ENCODE measurements at places on chromosomes 6 and 20.
A peak's percentile ranks its signal among the peaks of the same experiment; 100 is the strongest.

DNA sequence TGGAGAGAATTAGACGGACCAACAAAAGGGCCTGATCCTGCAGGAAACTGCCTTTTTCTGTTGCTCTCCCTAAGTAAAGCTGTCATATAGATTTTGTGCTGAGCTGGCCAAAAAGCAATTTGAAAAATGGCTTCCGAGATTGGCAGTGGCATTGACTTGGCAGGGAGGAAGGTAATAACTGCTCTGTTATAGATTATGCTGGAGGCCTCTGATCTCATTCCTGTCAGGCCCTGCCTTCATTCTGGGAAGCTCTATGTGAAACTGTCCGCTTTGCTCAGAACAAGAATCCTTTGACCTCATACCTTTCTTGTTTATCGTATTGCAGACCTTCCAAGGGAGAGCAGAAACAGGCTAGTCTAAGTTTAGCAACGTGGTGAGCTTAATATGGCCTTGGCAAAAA is 234.4 kb downstream of the PHACTR1 start:
- DNase-seq: no peak

DNA sequence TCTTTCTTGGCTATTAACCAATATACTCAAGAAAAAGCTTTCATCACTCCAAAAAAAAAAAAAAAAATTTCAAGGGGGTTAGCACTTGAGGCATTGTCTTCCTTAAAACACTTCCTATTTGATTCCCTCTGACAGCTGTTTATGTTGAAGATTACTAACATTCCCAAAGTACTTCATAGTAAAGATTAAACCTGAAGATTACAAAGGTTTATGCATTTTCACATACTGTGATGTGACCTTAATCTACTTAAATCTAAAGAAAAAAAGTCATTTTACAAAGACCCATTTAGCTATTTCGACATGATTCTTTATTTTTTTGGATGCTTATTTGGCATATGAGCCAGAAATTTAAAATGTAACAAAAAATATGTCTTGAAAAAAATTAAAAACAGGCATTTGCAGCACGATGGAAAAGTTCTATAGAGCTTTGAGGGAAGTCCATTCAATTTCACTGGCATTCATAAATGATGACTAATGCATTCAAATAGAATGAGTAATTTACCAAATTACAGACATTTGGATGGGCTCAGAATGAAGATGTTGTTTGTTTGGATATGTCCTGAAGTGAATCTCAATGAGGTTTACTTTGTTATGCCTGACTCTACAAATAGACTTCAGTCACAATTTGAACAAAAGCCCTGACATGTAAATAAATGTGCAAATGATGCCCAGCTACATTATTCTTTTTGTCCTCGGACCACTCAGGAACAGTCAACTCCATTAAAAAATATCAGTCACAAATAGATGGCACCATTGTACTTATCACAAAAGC is 674.6 kb upstream of the MARCKS start:
- DNase-seq: no peak

GRCh38 chr6:14751645-14752175 is 494.2 kb upstream of the JARID2 start:
- no peak for DNase-seq

- DNase-seq: no peak
Measured at GRCh38 chr20:39103732-39104131, 141.6 kb downstream of the DHX35 start.

DNA sequence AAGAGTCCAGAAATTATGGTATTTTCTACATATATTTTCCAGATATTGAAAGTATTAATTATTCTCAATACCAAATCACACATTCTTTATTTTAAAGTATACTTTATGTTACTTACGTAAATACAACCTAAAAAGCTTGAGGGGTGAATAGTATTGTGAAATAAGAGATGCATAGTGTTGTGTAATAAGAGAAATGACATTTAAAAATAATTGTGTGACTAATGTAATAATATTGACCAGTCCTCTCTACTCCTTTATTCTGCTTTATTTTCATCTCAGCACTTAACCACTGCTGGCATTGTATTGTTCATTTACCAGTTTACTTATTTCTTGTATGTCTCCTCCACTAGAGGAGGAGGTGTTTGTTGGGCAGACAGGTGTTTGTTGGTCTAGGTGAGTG is 135.6 kb downstream of the EYA4 start:
- no peak for DNase-seq

DNA sequence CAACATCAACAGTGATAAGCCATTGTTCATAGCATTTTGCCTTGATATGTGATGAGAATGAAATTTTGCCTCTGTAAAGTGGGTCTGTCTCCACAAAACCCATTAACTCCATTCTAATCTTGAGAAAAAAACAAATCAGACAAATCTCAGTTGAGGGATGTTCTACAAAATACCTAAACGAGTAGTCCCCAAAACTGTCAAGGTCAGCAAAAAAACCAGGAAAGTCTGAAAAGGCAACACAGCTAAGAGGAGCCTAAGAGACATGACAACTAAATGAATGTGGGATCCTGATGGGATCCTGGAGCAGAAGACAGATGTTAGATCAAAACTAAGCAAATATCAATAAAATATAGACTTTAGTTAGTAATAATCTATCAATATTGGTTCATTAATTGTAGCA is 431.6 kb upstream of the SPTLC3 start:
- no peak for DNase-seq

GRCh38 chr20:44460795-44461141 is 14.9 kb upstream of the TTPAL start:
- no peak for DNase-seq

GRCh38 chr6:167835260-167835659 is 8.5 kb downstream of the AFDN start:
- no peak for DNase-seq

DNA sequence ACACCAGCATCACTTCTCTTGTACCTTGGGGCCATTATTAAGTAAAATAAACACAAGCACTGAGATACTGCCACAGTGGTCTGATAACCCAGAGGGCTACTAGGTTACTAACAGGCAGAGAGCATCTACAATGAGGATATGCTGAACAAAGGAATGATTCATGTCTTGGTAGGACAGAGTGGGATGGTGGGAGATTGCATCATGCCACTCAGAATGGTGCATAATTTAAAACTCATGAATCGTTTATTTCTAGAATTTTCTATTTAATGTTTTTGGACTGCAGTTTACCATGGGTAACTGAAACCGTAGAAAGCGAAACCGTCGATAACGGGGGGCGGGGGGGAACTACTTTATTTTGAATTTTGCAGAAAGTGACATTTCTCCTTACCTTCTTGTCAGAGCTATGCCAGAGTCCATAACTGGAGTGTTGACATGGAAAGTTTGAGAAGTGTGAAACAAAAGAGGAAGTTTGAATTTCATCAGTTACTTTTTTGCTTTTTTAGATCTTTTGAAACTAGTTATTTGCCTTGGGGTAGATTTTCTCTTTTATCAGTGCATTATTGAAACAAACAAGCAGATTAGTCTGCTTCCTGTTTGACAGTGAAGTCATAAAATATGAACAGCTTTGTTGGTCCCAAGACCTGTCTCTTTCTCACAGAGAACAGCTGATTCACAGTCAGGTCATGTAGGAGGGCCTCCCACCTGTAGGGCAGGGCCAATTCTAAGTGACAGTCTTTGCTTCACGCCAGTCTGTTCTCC is 124.9 kb downstream of the KLHL32 start:
- no peak for DNase-seq

GRCh38 chr6:85620308-85620707 is 22.4 kb downstream of the SYNCRIP start:
- no peak for DNase-seq

DNA sequence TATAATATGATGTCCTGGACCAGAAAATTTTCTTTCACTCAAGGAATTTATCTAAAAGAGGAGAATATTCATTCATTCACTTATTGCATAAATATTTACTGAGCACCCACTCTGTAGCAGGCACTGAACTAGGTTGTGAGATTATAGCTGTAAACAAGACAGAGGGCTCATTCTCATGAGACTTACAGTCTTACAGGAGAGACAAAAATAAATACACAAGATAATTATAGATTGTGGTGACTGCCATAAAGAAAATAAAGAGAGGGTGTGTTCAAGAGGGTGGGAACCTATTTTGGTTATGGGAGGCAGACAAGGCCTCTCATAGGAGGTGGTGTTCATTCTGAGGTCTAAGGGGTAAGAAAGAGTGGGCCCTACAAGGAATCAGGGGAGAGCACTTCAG is 109.9 kb upstream of the SUPT3H start:
- no peak for DNase-seq

DNA sequence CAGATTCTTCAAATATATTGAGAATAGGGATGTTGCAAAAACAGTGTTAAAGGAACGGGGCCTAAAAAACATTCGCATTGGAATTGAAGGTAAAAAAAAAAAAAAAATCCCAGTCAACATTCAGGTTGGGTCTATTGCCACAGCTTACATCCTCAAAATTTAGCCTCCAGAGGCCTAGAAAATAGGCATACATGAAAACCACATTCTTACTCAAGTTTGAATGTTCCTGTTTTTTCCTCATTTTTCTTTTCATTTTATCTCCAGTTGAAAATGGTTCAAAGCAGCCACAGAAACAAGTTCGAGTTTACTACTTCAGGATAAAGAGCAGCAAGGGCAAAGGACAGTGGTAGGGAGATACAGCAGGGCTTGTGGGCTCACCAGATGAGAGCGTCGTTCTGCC is 41.9 kb downstream of the KCTD20 start:
- DNase-seq: no peak

DNA sequence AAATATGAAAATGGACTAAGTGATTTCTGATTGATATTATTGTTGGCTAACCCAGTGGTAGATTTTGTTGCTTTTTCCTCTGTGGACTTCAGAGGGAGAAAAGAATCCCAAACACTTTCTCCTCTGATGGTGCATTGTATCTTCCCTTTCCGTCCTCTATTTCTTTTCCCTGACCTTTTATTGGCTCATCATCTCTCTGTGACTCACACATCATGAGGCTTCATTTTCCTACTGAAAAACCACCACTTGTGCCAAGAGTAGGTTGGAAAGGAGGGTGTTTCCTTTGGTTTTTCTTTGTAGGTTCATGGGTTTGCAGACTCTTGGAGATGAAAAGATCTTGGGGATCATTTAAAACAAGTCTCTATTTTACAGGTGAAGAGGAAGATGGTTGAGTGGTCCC is 311.7 kb upstream of the JAG1 start:
- no peak for DNase-seq

- DNase-seq: peak; percentile 4
Measured at GRCh38 chr20:24289737-24290481, 179.5 kb upstream of the SYNDIG1 start.

DNA sequence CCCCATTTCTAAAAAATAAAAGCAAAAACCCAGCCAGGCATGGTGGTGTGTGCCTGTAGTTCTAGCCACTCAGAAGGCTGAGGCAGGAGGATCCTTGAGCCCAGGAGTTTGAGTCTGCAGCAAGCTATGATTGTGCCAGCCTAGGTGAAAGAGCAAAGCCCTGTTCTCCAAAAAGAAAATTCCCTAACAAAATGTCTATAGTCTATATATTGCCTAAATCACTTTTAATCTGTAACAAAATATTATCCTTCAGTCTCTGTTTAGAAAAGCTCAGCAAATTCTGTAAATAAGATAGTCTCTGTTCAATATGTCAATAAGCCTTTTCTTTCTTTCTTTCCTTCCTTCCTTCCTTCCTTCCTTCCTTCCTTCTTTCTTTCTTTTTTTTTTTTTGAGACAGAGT is 75.8 kb upstream of the ZFP64 start:
- DNase-seq: no peak

DNA sequence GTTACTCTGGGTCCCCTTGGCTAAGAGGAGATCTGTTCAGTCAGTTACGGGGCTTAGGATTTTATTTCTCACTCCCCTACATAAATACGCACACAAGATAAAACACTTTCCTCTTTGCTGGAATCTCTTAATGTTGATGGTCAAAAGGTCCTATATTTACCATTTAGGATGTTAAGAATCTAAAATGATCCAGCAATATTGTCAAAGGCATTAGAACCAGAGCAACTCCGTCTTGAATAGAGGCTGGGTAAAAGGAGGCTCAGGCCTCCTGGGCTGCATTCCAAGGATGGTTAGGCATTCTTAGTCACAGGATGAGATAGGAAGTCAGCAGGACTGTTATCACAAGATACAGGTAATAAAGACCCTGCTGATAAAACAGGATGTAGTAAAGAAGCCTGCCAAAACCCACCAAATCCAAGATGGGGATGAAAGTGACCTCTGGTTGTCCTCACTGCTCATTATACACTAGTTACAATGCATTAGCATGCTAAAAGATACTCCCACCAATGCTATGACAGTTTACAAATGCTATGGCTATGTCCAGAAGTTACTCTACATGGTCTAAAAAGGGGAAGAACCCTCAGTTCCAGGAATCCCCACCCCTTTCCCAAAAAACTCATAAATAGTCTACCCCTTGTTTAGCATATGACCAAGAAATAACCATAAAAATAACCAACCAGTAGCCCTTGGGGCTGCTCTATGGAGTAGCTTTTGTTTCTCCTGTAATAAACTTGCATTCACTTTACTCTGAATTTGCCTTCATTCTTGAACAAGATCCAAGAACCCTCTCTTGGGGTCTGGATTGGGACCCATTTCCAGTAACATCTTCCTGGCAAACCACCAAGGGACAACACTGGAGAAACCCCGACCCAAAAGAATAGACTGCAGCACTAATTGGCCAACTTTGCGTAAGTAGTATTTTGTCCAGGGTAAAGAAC is 107.5 kb downstream of the DTNBP1 start:
- DNase-seq: no peak

DNA sequence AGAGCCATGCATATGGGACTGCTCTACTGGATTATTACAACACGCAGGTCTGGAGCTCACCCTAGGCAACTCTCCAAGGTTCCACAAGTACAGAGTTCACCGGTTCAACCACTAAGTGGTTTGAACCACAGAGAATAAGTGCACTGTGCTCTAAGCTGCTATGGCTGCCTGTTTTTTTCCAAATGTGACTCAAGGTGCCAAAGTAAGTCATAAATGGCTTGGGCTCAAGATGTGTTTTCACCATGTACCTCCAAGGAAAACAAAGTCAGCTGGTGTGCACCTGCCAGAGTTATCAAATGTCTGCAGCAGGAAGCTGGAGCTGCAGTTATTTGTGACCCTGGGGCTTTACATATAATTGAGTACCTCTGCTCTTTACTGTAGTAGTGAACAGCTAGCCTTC is 76.7 kb downstream of the PREP start:
- no peak for DNase-seq

GRCh38 chr20:40159276-40159675 is 529.8 kb downstream of the MAFB start:
- DNase-seq: no peak

GRCh38 chr20:46311039-46311650 is 2.8 kb upstream of the CDH22 start:
- DNase-seq: no peak

- DNase-seq: no peak
Measured at GRCh38 chr6:137522831-137523230, 28.6 kb upstream of the OLIG3 start.

DNA sequence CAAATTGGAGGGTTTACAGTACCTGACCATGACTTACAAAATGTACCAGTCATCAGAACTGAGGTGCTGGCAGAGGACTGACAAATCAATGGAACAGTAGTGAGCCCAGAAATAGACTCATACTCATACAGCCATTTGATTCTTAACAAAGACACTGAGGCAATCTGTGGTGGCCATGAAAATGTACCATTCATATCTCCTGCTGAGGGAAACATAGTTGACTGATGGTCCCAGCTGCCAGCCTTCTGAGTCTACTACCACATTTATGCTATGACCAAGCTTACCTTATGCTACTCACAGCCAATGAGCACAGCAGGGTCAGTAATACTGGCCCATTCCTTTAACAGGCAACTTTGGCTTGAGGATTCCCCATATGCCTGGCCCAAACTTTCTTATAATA is 88.6 kb downstream of the WASF1 start:
- no peak for DNase-seq
